ENCODE measurements at places on chromosomes 2 and 18.

GRCh38 chr18:9428301-9428706 lies 47.0 kb upstream of the RALBP1 start:
- DNase-seq = no peak
- no peak overlapping the region for H3K4me3 ChIP-seq
- no peak overlapping the region for H3K27ac ChIP-seq

GRCh38 chr2:96838345-96839292 lies 5.2 kb downstream of the ANKRD23 start:
- peaks cover 22% of the 10 kb centered on the region for H3K36me3 ChIP-seq
- peaks cover 16% of the 10 kb centered on the region for H3K4me1 ChIP-seq
- DNase-seq = no peak
- H3K4me3 ChIP-seq = peak overlapping the region; percentile 76
- H3K27me3 ChIP-seq = no peaks in the 10 kb centered on the region

DNA sequence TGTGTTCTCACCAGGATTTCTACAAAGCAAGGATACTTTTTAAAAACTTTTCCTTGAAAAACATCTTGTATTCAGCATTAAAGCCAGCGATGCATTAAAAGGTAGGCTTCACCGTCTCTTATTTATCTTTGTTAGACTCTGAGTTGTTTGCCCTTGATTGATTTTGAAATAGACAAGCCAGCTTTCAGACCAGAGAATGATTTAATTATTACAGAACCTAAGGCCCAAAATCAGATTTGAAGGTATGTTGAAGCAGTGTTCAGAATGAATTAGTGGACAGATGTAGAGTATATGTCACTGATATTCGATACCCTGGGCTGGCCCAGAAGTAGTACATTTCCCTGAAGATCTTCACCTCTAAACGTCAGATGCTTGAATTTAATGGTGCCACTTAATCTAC lies 136.4 kb downstream of the THSD7B start:
- DNase-seq = no peak
- no peak overlapping the region for H3K27ac ChIP-seq

DNA sequence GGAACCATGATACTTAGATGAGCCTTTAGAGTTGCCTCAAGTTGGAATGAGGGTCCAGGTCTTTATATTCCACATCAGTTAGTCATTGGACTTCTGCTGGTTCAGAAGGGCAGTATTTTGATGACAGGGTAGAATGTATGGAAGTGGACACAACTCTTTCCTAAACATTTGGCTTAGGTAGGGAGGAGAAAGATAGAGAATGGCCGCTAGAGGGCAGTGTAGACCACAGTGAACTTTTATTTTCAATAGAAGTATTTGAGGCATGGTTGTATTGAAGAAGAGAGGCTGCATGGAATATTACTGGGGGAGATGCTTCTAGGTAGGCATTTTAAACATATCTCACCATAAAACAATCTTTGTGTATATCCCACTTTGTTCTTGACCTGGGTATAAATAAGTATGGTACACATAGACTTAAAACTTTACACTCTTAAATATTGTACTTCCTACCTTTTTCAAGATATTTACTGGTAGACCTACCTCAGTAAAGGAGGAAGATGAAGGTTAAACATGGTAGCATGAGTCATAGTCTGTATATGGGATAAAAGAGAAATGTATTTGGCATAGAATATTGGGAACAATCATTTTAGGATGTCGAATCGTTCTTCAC lies 497.6 kb upstream of the FAM98A start:
- H3K27me3 ChIP-seq = no peaks in the 10 kb centered on the region
- peak; percentile 19 for DNase-seq
- H3K36me3 ChIP-seq = no peaks in the 10 kb centered on the region
- H3K4me3 ChIP-seq = no peak overlapping the region

- H3K4me1 ChIP-seq = no peaks in the 10 kb centered on the region
- no peaks in the 10 kb centered on the region for H3K27me3 ChIP-seq
- no peak overlapping the region for H3K27ac ChIP-seq
- DNase-seq = no peak
These were observed 396.5 kb upstream of the SALL3 start for GRCh38 chr18:78582898-78583738.

- peak; percentile 23 for DNase-seq
- H3K4me1 ChIP-seq = peaks cover 1% of the 10 kb centered on the region
- H3K27me3 ChIP-seq = peaks cover 20% of the 10 kb centered on the region
- no peaks in the 10 kb centered on the region for H3K36me3 ChIP-seq
These were observed 219.8 kb upstream of the PARD3B start for GRCh38 chr2:204325468-204325867.

GRCh38 chr2:216478151-216478550 lies 20.5 kb upstream of the RPL37A start:
- no peaks in the 10 kb centered on the region for H3K27me3 ChIP-seq
- DNase-seq = no peak
- peaks cover 6% of the 10 kb centered on the region for H3K4me1 ChIP-seq
- H3K27ac ChIP-seq = no peak overlapping the region
- no peak overlapping the region for H3K4me3 ChIP-seq

- no peaks in the 10 kb centered on the region for H3K4me1 ChIP-seq
- no peak overlapping the region for H3K27ac ChIP-seq
- no peak for DNase-seq
- H3K4me3 ChIP-seq = no peak overlapping the region
These were observed 33.0 kb upstream of the ARL5A start for GRCh38 chr2:151861174-151861573.

DNA sequence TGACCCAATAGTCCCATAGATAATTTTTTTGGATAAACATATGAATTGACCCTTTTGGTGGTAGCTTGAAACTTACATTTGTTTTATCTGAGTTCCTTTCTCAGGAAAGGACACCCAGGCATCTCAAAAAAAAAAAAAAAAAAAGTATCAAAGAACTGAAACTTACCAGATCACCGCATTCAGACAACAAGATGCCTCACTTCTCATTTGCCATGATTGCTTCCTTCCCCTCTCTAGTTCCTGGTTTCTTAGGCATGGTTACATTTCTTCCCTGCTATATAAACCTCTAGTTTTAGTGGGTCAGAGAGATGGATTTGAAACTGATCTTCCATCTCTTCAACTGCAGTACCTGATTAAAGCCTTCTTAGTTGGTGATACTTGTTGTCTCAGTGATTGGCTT lies 240.1 kb downstream of the ACKR3 start:
- DNase-seq = no peak
- H3K27ac ChIP-seq = no peak overlapping the region
- no peaks in the 10 kb centered on the region for H3K4me1 ChIP-seq
- no peak overlapping the region for H3K4me3 ChIP-seq

DNA sequence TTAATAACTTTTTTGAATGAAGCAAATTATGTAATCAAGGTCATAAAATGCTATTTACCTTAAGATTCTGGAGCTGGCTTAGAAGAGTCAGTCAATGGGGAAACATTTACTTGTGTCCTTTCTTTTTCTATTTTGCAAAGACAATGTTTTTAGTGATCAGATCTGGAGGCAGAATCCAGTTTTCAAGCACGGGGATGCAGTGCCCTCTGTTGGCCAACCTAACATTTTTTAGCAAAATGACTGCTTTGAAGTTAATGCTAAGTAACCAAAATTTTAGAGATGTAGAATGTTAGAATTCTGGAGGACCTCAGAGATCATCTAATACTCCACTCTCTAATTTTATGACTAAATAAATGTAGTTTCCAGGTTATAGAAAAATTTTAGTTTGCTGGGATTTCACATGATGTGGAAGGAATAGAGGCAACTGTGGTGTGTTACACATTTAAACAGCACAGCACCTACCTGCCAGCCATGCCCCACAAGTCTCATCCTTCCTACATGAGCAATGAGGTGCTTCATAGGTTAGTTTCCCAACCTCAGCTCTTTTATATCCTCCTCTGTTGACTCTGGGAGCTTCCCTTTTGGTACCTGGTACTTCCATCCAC lies 23.6 kb upstream of the SLC9A4 start:
- H3K27me3 ChIP-seq = peaks cover 4% of the 10 kb centered on the region
- H3K36me3 ChIP-seq = peaks cover 57% of the 10 kb centered on the region
- no peak overlapping the region for H3K4me3 ChIP-seq
- no peak overlapping the region for H3K27ac ChIP-seq
- peak; percentile 63 for DNase-seq

DNA sequence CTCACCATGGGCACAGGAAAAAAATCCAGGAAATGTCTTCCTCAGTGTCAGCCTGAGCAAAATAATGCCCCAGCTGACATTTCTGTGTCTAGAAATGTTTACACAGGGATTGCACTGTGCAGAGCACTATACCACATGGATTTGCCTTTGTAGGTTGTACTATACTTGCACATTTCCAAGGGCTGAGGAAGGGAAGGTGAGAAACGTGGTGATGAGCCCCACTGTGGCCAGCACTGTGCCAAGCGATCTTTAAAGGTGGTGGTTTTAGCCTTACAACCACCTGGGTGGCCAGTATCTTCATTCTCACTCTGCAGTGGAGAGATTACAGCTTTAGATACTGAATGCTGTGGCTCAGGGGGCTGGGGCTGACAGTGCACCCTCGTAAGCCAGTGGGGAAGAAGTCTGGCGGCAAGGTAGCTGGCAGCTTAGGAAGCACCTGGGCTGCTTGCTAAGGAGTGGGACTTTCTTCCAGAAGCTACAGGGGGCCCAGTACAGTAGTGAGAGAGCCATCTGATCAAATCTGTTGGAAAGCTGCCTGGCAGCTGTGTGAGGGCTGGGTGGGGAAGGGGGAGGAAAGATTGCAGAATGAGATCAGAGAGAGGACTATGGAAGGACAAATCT lies 81.4 kb upstream of the MSH2 start:
- H3K36me3 ChIP-seq = peaks cover 3% of the 10 kb centered on the region
- H3K4me3 ChIP-seq = no peak overlapping the region
- no peaks in the 10 kb centered on the region for H3K4me1 ChIP-seq
- H3K27ac ChIP-seq = no peak overlapping the region

DNA sequence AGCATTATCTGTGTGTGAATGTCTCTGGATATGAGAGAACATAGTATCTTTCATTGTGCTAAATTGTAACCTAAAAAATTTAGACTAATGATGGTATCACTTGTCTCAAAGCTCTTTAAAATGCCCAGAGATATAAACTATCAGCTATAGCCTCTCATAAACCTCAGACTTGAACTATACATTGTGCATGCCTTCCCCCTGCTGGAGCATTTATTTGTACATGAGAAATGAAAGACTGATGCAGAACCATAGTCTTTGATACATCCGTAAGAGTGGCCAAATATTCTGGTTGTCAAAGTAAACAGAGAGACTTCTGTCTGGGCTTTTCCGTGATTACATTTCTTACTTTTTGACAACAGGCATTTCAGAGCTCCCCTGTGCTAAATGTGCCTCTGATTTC lies 71.9 kb upstream of the CCDC68 start:
- H3K36me3 ChIP-seq = no peaks in the 10 kb centered on the region
- no peak overlapping the region for H3K4me3 ChIP-seq
